Progenitor cell of endocrine pancreas (in vitro differentiated cells): ENCODE measurements at places on chromosomes 3 and 15. TPM values are rescaled to one million over a fixed set of nuclear protein-coding genes. Genes with fewer than 3 reads are reported as not detected.
A peak's percentile ranks its signal among the peaks of the same experiment; 100 is the strongest.

The SATB1 gene
- 58.3 and 65.6 TPM in 2 replicates for total RNA-seq

The PEAK1 gene
- 32.3 and 33.8 TPM in 2 replicates for total RNA-seq

The IGSF11 gene
- 2.2 and 2.5 TPM in 2 replicates for total RNA-seq

The MKRN3 gene
- total RNA-seq = 0.24 and 0.46 TPM in 2 replicates

The GUCA1C gene
- not detected in 2 replicates for total RNA-seq

The HYAL1 gene
- total RNA-seq = 3.1 and 4.1 TPM in 2 replicates

The CHDH gene
- 17.7 and 17.9 TPM in 2 replicates for total RNA-seq

The DAZL gene
- total RNA-seq = not detected in 2 replicates

The SNRPA1 gene
- total RNA-seq = 70.6 and 78.6 TPM in 2 replicates

The CX3CR1 gene
- not detected in 2 replicates for total RNA-seq

GRCh38 chr3:98545940-98546339, 14.2 kb downstream of the GPR15 start:
- no peaks in the 10 kb centered on the region for H3K4me1 ChIP-seq
- H3K27me3 ChIP-seq = no peaks in the 10 kb centered on the region
- no peak overlapping the region for H3K4me3 ChIP-seq
- H3K36me3 ChIP-seq = no peaks in the 10 kb centered on the region

DNA sequence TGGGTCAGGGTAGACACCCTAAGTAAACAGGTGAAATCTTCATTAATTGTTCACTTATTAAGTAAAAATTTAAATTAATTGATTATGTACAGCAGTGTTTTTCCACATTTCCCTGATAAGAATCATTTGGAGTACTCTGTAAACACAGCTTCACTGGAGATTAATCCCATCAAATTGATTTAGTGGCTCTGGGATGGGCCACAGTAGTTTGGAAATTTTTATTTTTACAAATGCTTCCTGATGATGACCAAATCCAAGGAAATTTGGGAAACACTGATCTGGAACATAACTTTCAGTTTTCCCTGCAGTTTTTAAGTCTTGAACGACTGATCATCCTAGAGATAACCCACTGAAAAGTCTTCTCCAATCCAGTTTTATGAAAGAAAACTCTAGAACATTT, 18.8 kb upstream of the RPLP1 start:
- DNase-seq = no peak
- peaks cover 3% of the 10 kb centered on the region for H3K27me3 ChIP-seq
- H3K4me1 ChIP-seq = peaks cover 6% of the 10 kb centered on the region
- H3K36me3 ChIP-seq = peaks cover 35% of the 10 kb centered on the region

DNA sequence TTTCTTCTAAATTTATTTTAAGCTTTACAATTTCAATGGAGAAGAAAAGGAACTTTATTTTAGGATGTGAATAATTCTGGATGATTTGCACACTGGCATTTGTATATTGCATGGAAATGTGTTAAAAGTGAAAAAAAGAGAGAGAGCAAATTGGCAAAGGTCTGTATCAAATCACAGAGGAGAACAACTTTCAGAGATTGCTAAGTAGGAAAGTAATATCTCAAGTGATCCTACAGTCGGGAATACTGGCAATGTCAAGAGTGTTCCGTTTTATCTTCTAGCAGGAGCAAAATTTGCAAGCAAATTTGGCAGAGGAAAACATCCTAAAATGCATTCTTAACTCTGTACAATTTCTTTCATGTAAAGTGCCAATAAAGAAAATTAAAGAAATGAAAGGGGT, 97.1 kb upstream of the TMC3 start:
- H3K27ac ChIP-seq = no peak overlapping the region
- no peaks in the 10 kb centered on the region for H3K36me3 ChIP-seq
- peaks cover 5% of the 10 kb centered on the region for H3K27me3 ChIP-seq
- no peak overlapping the region for H3K4me3 ChIP-seq

- no peak overlapping the region for H3K27ac ChIP-seq
- H3K27me3 ChIP-seq = peaks cover 16% of the 10 kb centered on the region
- no peak for DNase-seq
- H3K4me3 ChIP-seq = no peak overlapping the region
- H3K36me3 ChIP-seq = no peaks in the 10 kb centered on the region
Observed at GRCh38 chr15:83685916-83686332, 32.0 kb downstream of the ADAMTSL3 start.

DNA sequence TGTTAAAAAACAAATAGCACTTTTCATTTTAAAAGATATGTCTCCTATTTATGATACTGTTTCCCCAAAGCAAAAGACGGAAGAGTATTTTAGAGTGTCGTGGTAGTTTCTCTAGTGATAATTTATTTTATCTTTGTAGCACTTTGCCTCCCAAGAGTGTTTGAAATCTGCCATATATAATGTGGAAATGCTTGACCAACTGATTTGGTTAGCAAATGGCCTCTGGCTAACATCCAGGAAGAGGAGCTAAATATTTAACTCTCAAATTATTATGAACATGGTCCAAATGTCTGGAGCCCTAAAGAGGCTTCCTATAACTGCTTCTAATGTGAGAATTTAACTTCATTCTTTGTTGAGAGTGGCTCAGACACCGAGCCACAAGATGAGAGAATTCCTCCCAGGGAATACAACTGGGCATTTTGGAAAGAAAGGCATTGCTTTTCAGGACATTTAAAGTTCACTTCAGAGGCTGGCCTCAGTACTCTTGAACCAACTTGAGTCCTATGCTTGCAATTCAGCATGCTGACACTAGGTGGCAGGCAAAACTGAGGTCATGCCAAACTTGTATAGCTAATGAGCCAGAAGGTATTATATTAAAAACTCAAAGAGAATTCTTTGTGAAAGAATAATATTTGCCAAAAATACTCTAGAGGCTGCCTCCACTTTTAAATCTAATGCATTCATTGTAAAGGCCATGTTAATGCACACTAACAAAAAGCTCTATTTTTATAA, 104.5 kb downstream of the RARB start:
- no peak overlapping the region for H3K27ac ChIP-seq
- no peak for DNase-seq
- H3K4me1 ChIP-seq = peaks cover 16% of the 10 kb centered on the region
- peaks cover 32% of the 10 kb centered on the region for H3K36me3 ChIP-seq
- no peak overlapping the region for H3K4me3 ChIP-seq
- H3K27me3 ChIP-seq = no peaks in the 10 kb centered on the region

DNA sequence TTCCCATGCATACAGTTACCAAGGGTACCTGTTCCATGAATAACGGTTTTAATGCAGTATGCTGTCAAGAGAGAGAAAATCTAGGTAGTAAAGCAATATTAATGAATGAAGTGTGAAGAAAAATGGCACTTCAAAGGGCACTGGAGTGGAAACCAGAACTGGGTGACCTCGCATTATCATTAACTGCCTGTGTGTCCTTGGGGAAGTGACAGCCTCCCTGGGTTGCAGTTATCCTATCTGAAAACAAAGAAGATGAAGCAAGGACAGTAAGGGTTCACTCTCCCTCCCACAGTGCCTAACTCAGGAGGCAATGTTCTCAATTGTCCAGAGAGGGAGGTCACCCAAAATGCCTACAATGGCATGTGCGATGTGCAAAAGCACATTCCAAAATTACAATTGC, 15.1 kb downstream of the MTHFS start:
- H3K4me1 ChIP-seq = peaks cover 22% of the 10 kb centered on the region
- H3K27ac ChIP-seq = no peak overlapping the region
- H3K27me3 ChIP-seq = no peaks in the 10 kb centered on the region
- DNase-seq = no peak

DNA sequence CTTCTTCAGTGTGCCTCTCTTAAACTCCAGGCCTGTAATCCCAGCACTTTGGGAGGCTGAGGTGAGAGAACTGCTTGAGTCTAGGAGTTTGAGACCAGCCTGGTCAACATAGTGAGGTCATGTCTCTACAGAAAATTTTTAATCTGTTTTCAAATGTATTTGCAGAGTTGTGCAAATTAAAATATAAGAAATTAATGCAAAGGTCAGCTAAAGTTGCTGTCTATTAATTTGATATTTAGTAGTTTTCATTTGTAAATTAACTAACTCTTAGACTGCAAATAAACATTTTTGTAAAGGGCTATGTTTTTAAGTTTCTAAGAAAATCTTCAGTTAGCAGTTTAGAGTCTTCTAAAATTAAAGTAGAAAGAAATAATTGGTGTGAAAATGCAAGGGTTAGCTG, 99.9 kb upstream of the TJP1 start:
- no peak overlapping the region for H3K4me3 ChIP-seq
- peaks cover 14% of the 10 kb centered on the region for H3K27me3 ChIP-seq
- H3K36me3 ChIP-seq = no peaks in the 10 kb centered on the region
- DNase-seq = no peak
- H3K4me1 ChIP-seq = peaks cover 48% of the 10 kb centered on the region

DNA sequence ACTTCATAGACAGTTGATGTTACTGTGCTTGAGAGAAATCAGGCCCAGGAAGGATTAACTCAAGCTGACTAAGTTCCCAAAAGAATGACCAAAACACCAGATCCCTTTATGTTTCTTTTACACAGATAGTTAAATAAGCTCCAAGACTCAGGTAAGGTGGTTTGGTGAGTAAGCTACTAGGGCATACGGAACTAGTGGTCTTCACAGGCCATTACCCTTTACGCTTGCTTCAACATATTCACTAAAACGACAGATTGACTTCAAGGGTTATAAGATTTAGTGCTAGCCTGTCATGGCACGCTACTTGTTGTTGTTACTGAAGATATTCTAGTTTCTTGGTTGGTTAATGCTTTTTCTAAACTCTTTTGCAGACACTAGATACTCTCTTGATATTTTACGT, 369.3 kb downstream of the LPP start:
- DNase-seq = no peak
- H3K4me3 ChIP-seq = no peak overlapping the region
- peaks cover 21% of the 10 kb centered on the region for H3K36me3 ChIP-seq
- H3K4me1 ChIP-seq = peaks cover 7% of the 10 kb centered on the region
- no peak overlapping the region for H3K27ac ChIP-seq
- no peaks in the 10 kb centered on the region for H3K27me3 ChIP-seq

DNA sequence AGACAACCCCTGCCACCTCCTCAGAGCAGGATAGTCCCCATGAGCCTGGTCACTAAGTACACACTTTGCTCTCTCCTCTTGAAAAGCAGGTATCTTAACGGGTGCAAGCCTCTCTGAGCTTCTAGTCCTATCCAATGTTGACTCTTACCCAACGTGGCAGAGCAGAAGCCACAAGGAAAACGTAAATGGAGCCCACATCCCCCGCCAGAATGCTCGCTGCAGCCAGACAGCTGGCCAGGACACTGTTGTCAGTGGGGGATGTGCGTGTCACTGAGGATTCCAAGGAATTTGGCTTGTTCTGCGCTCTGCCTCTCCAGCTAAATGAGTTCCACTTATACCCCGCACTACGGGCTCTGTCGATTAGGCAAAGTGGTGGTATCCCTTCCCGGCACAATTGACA, 67.8 kb upstream of the IGF1R start:
- peaks cover 34% of the 10 kb centered on the region for H3K27me3 ChIP-seq
- H3K4me3 ChIP-seq = no peak overlapping the region
- DNase-seq = no peak
- no peak overlapping the region for H3K27ac ChIP-seq

GRCh38 chr3:127762077-127762786, 60.1 kb downstream of the MGLL start:
- H3K27ac ChIP-seq = no peak overlapping the region
- no peaks in the 10 kb centered on the region for H3K36me3 ChIP-seq
- H3K27me3 ChIP-seq = peaks cover 46% of the 10 kb centered on the region
- no peaks in the 10 kb centered on the region for H3K4me1 ChIP-seq
- no peak overlapping the region for H3K4me3 ChIP-seq

- H3K27me3 ChIP-seq = no peaks in the 10 kb centered on the region
- no peaks in the 10 kb centered on the region for H3K4me1 ChIP-seq
- DNase-seq = no peak
- H3K4me3 ChIP-seq = no peak overlapping the region
- H3K27ac ChIP-seq = no peak overlapping the region
Observed at GRCh38 chr3:117763561-117763960, 1054.0 kb downstream of the TUSC7 start.

GRCh38 chr15:100794008-100794407, 85.6 kb upstream of the ALDH1A3 start:
- no peaks in the 10 kb centered on the region for H3K36me3 ChIP-seq
- H3K27ac ChIP-seq = no peak overlapping the region
- peaks cover 3% of the 10 kb centered on the region for H3K27me3 ChIP-seq
- H3K4me1 ChIP-seq = no peaks in the 10 kb centered on the region

DNA sequence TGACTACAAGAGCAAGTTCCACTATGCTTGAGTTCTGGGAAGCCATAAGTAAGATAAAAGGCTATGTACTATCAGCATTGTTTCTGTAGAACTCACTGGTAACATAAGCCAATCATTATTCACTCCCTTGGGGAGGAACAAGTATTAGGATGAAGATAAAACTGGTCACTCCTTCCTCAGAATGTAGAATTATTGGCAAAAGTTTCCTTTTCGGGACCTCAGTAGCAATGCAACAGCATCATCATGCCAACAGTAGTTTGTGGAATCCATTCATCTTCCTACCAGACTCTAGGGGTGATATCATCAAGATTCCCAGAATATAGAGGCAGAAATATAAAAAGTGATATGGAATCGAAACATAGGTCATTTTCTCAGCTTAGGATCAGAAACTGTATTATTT, 209.5 kb downstream of the PLOD2 start:
- H3K4me3 ChIP-seq = no peak overlapping the region
- no peak overlapping the region for H3K27ac ChIP-seq
- no peaks in the 10 kb centered on the region for H3K4me1 ChIP-seq
- H3K27me3 ChIP-seq = no peaks in the 10 kb centered on the region
- DNase-seq = no peak
- peaks cover 1% of the 10 kb centered on the region for H3K36me3 ChIP-seq

DNA sequence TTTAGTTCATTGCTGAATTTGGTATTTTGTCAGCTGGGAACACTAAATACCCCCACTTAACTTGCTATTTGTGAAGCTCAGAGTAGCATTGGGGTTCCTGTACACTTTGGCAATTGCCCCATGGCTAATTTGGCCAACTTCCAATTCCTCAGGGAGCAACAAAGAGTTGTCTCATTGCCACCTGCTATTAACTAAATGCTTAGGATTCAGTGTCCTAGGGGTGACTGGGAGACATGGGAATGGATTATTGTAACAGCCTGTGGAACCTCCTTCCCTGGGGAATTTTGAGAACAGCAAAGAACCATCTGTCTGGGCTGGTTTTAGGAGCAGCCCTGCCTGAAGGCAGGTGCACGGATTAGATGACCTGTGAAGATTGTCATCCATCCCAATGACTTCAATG, 437.4 kb upstream of the TPRG1 start:
- no peak overlapping the region for H3K4me3 ChIP-seq
- H3K27ac ChIP-seq = no peak overlapping the region
- H3K36me3 ChIP-seq = peaks cover 7% of the 10 kb centered on the region
- no peaks in the 10 kb centered on the region for H3K27me3 ChIP-seq
- DNase-seq = no peak
- H3K4me1 ChIP-seq = no peaks in the 10 kb centered on the region

DNA sequence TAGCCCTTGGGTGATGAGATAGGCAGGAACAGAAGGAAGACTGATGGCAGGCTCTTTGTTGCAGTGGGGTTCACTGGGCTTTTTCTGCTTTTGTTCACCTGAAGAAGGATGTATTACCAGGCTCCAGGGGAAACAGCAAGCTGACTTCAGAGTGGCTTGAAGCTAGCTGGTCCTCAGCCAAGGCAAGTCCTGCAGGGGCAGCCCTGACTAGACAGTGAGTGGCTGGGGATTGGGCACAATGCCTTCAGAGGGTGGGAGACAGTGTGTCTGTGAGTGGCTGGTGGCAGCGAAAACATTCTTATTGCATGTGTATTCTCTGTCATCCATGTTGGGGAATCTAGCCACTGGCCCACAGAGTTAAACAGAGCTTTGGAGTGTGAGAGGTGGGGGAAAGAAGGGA, 2.3 kb upstream of the TEX264 start:
- peaks cover 12% of the 10 kb centered on the region for H3K4me1 ChIP-seq
- no peaks in the 10 kb centered on the region for H3K27me3 ChIP-seq
- peak overlapping the region; percentile 75 for H3K27ac ChIP-seq
- no peak for DNase-seq

- H3K36me3 ChIP-seq = no peaks in the 10 kb centered on the region
- DNase-seq = no peak
- H3K4me1 ChIP-seq = peaks cover 4% of the 10 kb centered on the region
- no peak overlapping the region for H3K4me3 ChIP-seq
- no peaks in the 10 kb centered on the region for H3K27me3 ChIP-seq
Observed at GRCh38 chr3:95926904-95927501, 887.4 kb upstream of the EPHA6 start.
